Lower lobe of right lung (tissue), 2 donors: ENCODE measurements at places on chromosomes 12 and 14.

- no peak for DNase-seq
Measured at GRCh38 chr14:67186172-67186768, 3.0 kb upstream of the GARIN2 start.

DNA sequence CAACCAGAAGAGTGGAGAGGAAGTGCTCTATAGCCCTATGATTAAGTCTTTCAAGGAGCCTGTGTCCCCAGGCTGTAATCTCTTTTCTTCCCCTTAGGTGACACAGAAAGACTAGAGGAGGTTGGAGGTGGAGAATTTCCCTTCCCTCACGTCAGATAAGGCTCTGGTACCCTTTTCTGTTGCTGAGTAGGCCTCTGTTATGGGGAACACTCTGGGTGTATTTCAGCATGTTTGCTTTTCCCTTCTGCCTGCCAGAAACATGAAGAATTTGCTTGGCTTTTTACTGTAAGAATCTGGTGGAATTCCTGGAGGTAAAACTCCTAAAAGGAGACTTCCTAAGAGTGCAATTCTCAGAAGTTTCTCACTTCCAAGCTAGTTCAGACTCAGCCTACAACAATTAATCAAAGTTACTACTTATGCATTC is 58.3 kb downstream of the SIX1 start:
- DNase-seq = no peak

DNA sequence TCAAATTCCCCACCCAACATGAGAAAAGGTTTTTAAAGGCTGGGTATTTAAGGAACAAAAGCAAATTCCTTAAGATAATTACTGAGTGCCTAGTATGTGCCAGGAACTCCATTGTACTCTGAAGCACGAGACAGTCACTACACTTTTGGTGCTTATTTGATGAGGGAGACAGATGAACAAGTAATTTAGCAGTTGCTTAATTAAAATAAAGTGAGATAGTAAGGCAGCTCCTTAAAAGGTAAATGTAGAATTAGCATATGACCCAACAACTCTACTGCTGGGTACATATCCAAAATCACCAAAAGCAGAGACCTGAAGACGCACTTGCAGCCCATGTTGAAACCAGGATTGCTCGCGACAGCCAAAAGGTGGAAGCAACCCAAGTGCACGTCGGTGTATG is 21.3 kb downstream of the POLE start:
- DNase-seq = no peak

GRCh38 chr14:40784860-40785259 is 821.8 kb upstream of the LRFN5 start:
- DNase-seq = no peak

- DNase-seq = no peak
Measured at GRCh38 chr14:55645145-55645544, 65.1 kb downstream of the KTN1 start.

DNA sequence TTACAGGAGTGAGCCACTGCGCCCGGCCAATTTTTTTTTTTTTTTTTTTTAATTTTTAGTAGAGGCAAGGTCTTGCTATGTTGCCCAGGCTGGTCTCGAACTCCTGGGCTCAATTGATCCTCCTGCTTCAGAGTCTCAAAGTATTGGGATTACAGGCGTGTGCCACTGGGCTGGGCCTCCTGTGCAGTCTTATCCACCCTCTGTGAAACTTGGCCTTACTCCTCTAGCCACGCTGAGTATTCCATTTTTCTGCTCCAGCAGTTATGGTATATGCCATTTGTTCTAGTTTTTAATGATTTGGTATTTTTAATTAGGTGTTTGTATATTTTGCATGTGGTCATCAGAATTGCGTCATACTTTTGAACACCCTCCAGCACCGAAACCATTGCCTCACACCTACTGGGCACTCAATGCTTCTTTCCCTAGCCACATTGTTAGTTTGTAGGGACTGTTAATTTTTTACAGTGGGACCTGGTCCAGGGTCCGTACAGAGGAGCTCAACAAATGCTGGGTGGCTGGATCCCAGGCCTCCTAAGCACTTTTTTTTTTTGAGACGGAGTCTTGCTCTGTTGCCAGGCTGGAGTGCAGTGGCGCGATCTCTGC is 11.4 kb downstream of the RIOX1 start:
- DNase-seq = no peak

GRCh38 chr14:50191499-50191898 is 39.9 kb downstream of the SOS2 start:
- no peak for DNase-seq

DNA sequence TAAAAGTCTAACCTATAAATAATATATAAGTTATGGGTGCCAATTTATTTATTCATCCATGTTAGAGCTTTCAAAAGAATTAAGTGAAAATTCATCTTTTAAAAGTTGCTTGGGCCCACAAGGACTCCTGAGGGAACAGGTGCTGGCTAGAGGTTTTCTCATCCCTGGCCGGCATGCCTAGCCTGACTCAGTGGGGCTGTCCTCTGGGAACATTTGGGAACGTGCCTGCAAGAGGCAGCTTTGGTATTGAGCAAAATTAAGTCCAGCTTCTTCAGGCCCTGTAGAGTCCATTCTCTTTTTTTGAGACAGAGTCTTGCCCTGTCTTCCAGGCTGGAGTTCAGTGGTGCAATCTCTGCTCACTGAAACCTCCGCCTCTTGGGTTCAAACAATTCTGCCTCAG is 44.7 kb downstream of the SPTB start:
- no peak for DNase-seq

DNA sequence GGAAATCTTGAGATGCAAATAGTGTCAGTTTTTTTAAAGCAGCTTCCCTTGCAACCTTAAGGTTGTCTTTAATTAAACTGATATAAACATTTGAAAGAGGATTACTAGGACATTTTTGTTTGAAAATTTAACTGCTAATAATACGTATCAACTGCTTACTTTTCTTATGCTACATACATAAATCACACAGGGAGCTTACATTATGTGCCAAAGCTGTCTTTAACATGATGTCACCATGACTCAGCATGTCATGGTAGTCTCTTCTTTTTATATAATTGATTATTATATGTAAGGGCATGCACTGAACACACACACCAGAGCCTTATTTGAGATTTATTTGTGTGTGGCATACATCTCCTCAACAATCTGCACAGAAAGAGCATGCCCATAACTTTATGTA is 63.0 kb upstream of the PTHLH start:
- DNase-seq = no peak

- no peak for DNase-seq
Measured at GRCh38 chr12:90174198-90174510, 465.5 kb upstream of the ATP2B1 start.

GRCh38 chr12:68628698-68629097 is 18.0 kb downstream of the RAP1B start:
- DNase-seq = no peak

DNA sequence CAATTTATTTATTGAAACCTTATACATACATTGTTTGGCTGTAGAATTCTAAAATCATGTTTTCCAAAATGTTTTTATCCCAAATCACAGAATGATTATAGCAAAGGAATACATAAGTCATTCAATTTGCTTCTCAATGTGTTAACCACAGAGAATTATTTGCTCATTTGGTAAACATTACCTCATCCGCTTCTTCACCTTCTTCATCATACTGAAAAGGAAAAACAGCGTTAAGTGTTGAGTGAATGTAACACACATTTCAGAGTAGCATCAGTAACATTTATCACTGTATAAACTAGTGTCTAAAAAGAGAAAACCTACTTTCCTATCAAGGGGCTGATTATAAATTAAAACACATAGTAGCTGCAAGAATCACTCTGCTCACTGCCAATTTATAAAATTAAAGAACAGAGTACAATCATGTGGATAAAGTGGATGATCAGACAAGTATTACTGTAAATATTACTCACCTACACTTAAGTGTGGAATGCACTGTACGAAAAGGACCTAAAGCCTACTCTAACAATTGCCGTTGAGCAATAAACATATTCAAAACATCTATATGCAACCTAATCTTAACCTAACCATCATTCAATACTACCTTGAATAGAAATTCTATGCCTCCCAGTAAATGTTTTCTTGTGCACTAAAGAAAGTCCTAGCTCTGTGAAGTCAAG is 18.1 kb upstream of the PHLDA1 start:
- DNase-seq = no peak

DNA sequence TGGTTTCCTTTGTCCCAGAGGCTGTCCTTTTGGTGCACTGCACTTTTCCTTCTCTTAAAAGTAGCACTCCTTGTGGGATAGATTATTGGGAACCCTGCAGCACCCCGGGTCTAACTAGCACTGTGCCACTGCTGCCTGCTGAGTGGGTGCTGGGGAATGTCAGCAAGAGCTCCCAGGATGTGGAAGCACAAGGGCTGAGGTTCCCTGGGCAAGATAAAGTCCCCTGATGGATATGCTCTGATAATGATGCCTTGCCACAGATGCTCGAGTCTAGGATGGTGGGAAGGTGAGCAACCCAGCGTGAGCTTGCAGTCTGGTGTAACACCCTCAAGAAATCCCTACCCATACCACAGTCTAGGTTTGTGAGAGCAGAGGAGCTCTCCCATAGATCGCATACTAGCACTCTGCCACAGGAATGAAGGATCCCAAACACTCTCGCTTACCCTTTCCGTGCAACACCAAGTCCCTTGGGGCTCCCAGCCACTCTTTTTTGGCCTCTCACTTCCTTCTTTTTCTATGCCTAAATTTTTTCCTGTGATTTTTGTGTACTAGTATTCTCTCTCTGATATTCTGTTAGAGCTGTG is 32.6 kb downstream of the USP15 start:
- DNase-seq = no peak

DNA sequence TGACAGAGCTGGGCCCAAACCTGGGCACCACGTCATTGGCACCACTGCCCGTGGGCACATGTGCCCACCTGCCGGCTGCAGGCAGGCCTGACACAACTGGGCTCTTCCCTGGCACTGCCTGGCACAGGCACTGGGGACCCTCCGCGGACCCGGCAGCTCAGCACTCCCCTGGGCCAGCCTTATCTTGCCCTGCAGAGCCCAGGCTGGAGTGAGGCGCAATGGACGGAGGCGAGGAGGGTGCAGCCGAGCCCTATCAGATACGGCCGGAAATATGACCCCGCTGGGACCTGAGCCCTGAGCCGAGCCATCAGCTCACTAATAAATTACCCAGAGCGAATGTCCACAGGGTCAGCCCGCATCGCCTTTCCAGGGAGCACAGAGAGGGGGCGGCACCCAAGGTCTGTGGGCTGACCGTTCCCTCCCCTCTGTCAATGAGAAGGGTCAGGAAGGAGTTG is 1.7 kb upstream of the C14orf180 start:
- no peak for DNase-seq
